ENCODE measurements at places on chromosomes 1 and 21.

- no peak for DNase-seq
Measured at GRCh38 chr1:148307583-148308185, 155.6 kb upstream of the NBPF11 start.

- no peak for DNase-seq
Measured at GRCh38 chr1:232329103-232329813, 300.7 kb downstream of the SIPA1L2 start.

GRCh38 chr21:35933466-35933865 lies 126.9 kb downstream of the SETD4 start:
- DNase-seq, result no peak

- DNase-seq, result no peak
Measured at GRCh38 chr1:232704256-232704655, 74.3 kb upstream of the SIPA1L2 start.

- DNase-seq, result no peak
Measured at GRCh38 chr1:168455764-168456163, 88.0 kb downstream of the XCL2 start.

DNA sequence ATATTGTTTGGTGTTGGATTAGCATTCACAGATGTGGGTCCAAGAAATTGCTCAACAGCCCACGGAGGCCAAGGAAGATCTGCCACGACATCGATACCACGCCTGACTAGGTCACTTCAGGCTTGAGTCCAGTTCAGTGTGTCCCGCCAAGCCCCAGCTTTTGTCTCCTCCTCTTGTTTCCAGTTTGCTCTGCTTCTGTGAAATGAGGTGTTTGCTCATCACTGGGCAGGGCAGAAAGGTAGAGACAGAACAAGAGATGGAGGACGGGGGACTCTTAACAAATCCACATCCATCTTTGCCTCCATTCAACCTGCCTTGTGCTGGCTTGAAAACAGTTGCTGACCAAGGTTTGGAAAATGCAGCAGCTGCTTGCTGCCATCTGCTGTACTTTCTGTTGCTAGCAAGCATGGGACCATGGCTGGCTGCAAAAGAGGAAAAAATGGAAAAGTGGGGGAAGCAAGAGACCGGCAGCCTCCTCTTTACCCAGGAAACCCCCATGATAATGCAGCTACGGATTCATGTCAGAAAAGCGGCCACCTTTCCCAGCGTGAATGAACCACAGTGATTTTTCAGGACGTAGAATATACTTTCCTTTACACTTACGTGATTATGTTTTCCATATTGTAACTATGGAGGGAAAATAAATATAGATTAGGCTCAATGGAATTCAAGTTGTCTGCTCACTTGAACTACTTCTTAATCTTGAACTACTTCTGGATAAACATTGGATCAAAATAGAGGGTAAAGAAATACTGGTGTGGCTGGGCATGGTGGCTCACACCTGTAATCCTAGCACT lies 80.2 kb upstream of the GREM2 start:
- DNase-seq, result peak; percentile 25

DNA sequence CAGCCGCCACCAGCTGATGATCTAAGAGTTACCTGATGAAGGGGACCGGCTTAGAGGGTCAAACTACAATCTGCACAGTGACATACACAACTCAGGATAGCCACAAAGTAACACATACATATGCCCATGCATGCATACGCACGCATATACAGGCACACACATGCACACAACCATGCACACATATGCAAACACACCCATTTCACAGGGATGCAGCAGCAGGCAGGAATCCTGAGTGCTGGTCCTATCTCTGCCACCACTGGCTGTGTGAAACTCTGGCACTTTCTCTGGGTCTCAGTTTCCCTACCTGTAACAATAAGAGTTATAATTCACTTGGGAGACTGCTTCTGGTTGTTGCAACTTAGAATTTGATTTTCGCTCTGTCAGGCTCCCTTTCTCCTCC lies 520.2 kb downstream of the PTPRU start:
- DNase-seq, result no peak

GRCh38 chr1:247274605-247275256 lies 18.9 kb downstream of the VN1R5 start:
- no peak for DNase-seq

DNA sequence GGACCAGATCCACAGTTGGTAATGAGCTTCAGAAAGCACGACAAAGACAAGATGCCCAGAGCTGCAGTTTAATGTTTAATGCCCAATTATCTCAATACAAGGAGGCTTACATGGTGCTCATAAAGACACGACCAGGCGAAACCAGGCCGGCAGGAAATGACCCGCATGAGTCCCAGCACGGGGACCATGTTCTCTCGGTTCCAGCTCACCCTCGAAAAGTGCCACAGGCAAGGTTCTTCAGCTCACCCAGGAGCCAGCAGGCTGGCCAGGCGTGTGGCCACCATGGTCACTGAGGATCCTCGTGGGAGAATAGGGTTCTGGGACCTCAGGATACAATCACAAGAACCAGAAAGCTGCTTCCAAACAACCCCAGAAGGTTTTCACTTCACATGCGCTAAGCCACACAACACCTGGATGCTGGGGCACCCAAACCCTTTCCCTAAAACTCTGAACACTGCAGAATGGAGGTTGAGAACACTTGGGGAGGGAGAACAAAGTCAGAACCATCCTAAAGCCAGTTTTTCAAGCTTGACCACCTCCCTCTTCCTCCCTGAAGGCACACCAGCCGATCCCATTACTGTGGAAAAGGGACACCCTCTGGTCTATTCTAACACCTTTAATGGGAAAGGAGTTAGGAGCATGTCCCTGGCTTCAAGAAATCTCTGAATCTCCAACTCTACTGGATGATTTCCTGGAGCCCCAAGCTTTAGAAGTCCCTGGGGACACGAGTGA lies 22.6 kb upstream of the ASAP3 start:
- DNase-seq, result no peak

DNA sequence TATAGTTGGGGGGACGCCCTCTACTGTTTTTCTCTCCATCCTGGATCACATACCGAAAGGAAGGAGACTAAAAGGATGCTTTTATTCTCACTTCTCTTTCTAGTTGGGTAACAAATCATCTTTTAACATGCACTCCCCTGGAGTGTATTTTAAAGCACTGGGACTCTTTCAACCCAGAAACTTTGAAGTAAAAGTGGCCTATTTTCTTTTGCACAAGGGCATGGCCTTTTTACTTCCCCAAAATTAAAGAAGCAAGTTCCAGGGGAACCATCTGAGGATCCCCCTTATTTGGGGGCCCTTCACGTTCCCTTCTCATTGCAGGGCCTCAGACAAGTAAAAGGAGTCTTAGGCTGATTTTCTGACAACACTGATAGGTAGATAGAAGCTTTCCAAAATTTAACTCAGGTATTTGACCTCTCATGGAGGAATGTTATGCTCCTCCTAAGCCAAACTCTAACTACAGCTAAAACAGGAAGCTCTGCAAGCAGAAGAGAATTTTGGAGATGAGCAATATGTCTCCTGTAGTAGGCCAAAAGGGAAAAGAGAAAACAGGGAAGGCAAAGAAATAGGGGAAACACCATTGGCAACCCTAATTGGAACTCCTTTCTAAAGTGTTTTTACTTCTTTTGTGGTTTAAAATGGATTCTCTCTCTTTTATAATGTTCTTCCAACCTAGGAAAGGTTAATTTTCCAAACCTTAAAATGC lies 8.9 kb upstream of the CD46 start:
- DNase-seq, result no peak

- no peak for DNase-seq
Measured at GRCh38 chr1:69613414-69613813, 45.7 kb downstream of the LRRC7 start.

DNA sequence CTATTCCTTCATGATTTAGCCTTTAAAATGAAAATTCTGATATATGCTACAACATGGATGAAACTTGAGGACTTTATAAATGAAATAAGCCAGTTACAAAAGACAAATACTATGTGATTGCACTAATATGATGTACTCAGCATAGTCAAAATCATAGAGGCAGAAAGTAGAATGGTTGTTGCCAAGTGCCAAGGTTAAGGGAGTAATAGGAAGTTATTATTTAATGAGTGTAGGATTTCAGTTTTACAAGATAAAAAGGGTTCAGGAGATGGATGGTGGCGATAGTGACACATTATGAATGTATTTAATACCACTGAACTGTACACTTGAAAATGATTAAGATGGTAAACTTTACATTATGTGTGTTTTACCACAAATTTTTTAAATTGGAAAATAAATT lies 73.1 kb upstream of the FMN2 start:
- no peak for DNase-seq

- DNase-seq, result no peak
Measured at GRCh38 chr21:28311411-28312190, 681.1 kb downstream of the LTN1 start.

DNA sequence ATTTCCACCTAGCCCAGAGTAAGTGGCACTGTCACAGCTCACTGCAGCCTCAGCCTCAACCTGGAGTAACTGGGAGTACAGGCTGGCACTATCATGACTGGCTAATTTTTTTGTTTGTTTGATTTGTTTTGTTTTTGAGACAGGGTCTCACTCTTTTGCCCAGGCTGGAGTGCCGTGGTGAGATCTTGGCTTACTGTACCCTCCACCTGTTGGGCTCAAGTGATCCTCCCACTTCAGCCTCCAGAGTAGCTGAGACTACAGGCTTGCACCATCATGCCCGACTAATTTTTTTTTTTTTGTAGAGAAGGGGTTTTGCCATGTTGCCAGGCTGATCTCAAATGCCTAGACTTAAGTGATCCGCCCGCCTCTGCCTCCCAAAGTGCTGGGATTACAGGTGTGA lies 2.5 kb downstream of the UCK2 start:
- DNase-seq, result no peak

- no peak for DNase-seq
Measured at GRCh38 chr1:208387908-208388811, 144.0 kb upstream of the PLXNA2 start.

- peak; percentile 55 for DNase-seq
Measured at GRCh38 chr1:220137019-220137786, 43.3 kb downstream of the IARS2 start.

DNA sequence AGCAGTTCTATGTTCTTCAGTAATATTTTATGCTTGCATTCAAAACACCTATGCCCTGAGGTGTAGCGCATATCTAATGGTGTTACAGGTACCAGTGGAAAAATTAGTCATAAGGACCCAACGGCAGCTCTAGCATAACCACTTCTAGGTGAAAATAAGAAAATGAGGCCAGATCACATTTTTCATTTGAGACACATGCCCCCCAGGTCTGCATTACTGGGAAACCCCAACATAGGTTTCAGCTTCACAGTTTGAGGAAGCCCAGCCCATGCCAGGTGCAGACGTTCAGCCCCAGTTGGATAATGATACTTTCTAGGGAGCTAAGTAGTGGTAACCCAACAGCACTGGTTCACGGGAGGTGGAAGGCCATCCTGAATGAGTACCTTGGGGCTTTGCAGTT lies 129.8 kb downstream of the CNIH3 start:
- DNase-seq, result no peak

DNA sequence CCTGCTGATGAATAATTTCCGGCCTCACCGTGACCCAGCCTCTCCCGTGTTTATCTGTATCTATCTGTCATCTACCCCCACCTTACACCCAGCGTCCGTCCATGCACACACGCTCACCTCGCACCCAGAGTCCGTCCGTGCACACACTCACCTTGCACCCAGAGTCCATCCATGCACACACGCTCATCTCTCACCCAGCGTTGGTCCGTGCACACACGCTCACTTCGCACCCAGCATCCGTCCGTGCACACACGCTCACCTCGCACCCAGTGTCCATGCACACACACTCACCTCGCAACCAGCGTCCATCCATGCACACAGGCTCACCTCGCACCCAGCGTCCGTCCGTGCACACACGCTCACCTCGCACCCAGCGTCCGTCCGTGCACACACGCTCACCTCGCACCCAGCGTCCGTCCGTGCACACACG lies 25.0 kb upstream of the COL18A1 start:
- DNase-seq, result no peak

DNA sequence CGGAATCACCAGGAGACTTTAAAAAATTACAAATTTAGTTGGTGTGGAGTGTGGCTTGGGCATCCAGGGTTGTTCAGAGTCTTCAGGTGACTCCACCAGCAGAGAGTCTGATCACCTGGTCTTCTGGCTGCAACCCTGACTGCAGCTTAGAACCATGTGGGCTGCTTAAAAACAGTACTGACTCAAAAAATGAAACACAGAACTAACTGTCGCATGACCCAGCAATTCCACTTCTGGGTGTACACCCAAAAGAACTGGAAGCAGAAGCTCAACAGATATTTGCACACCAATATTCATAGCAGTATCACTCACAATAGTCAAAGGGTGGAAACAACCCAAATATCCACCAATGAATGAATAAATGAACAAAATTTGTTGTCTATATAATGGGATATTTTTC lies 17.3 kb downstream of the TLR5 start:
- no peak for DNase-seq

DNA sequence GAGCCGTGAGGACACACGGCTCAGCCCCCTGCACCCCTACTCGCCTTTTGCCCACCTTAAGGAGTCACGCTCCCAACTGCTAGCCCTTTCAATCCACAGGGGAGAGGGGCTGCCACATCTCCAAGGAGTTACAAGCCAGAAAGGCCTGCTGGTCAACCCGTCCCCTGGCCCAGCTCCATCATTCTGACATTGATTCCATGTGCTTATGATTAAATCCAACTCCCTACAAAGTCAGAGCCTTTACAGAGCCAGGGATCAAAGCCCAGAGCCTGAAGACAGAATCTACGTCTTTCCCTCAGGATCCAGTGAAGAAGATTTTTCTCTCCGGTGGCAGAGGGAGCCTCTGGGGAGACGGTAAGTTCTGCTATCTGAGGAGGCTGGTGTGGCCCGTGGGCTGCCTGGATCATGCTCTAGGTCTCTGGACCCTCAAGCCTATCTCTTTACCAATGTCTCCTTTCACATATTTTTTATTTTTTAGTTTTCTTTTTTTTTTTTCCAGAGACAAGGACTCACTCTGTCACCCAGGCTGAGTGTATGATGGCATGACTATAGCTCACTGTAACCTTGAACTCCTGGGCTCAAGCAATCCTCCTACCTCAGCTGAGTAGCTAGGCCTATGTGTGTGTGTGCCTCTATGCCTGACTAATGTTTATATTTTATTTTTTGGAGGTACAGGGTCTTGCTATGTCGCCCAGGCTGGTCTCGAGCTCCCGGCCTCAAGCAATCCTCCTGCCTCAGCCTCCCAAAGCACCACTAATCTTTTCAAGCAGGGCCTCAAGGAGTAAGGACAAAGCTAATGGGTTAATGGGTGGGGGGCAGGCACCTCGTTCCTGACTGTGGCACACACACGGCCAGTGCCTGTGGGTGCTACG lies 61.3 kb downstream of the SLC66A1 start:
- DNase-seq, result no peak

DNA sequence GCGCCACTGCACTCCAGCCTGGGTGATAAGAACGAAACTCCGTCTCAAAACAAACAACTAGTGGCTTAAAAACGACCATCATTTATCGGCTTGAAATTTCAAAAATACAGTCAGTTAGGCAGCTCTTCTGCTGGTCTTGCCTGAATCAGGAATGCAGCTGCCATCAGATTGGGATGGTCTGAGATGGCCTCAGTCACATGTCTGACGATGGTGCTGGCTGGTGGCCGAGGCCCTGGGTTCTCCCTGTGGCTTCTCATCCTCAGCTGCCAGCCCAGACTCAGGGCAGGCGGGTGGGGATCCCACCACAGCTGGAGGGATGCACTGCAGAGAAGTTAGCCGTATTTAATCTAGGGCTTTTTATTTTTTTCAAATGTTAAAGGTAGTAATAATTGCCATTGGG lies 31.3 kb downstream of the IL6R start:
- DNase-seq, result no peak
